Activated CD4-positive, alpha-beta memory T cell treated with anti-CD3 and anti-CD28 coated beads, Interleukin-2, amount 10 ng/mL, durations not matched to agents 7 days and 5 days (primary cell): ENCODE measurements at places on chromosomes 2 and 18. TPM values are rescaled to one million over a fixed set of nuclear protein-coding genes. Genes with fewer than 3 reads are reported as not detected.

Gene TMEM169
- total RNA-seq, result 3.5 TPM

DNA sequence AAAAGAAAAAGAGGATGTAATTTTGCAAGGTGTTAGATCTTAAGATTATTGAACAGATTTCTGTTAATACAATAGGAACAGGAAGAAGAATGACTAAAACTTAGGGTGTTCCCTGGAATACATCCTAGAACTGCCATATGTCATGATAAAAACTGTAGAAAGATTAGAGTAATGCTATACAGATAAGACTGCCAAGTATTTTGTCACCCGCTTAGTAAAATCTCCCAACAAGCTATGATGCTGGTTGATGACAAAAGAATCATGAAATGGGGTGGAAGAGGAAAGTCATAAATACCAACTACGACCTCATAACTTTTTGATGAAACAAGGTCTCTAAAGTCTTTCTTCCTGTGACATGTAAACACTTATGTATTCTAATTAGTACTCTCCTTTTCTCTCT is 163.6 kb upstream of the COL3A1 start:
- DNase-seq, result no peak

- no peak for DNase-seq
These were observed 190.6 kb downstream of the MYCN start for GRCh38 chr2:16130906-16131400.

GRCh38 chr18:66601649-66602048 is 2.2 kb downstream of the CDH19 start:
- no peak for DNase-seq

Gene CFAP65
- not detected for total RNA-seq

- DNase-seq, result no peak
These were observed 474.3 kb downstream of the ERBB4 start for GRCh38 chr2:212064318-212064717.
